Activated CD4-positive, alpha-beta T cell treated with anti-CD3 and anti-CD28 coated beads, Interleukin-2, amount 50 U/mL, for 24 hours (primary cell): ENCODE measurements at places on chromosomes 5 and 9.

- no peak for DNase-seq
Measured at GRCh38 chr5:33789567-33789957, 102.2 kb downstream of the ADAMTS12 start.

DNA sequence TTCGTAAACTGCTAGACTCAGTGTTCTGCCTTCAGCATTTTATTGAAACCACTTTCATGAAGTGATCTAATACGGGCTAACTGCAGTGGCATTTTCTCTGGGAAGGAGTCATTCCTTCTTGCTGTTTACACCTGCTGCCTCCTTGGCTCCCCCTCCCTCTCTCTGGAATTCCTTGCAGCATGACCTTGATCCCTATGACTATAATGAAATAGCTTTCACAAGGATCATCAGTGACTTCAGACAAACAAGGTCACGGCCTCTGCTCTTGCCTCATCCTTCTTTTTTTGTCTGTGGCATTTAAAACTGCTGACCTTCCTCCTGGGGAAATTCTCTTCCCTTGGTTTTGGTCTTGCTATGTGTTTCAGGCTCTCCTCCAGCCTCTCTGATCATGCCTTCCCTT, 90.2 kb downstream of the ZNF462 start:
- DNase-seq, result no peak

- DNase-seq, result no peak
Measured at GRCh38 chr9:36118201-36118600, 18.3 kb upstream of the GLIPR2 start.

- DNase-seq, result peak; percentile 34
Measured at GRCh38 chr9:38619556-38620447, 594 bp downstream of the ANKRD18A start.

- no peak for DNase-seq
Measured at GRCh38 chr9:15116130-15116580, 190.9 kb downstream of the TTC39B start.

DNA sequence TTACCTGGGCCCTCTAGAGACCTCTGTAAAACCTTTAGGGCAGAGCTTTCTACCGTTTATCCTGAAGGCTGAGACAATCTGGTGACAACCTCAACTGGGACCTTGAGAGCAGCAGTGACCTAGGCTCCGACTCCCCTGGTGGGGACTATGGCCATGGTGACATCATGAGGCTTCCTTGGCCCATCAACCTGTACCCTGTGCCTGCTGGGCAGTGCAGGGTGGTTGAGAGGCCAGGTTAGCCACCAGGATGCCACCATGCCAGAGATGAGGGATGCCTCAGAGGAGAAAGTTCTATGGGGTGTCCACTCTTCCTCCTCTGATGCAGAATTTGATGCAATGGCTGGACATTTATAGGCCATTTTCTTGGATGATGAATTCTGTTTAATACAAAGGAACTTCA, 194.8 kb downstream of the PDZD2 start:
- no peak for DNase-seq

- no peak for DNase-seq
Measured at GRCh38 chr9:88880199-88880598, 111.1 kb upstream of the S1PR3 start.

DNA sequence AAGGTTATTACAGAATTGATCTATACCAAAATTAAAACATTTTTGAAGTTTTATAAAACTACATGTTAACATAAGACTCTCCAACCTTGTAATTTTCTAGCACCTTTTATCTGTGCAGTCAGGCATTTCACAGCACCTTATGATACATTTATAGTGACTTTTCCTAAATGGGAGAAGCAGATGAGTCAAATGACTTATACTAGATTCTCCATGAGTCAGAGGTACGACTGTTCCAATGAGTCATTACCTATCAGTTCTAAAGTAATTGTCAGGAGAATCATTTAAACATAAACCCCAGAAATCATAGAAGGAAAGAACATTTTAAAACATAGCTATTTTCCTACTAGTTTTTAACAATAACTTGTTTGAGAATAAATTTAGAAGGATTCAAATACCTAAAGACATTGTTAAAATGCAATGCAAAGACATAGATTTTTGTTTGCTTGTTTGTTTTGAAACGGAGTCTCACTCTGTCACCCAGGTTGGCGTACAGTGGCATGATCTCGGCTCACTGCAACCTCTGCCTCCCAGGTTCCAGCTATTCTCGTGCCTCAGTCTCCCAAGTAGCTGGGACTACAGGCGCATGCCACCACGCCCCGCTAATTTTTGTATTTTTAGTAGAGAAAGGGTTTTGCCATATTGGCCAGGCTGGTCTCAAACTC, 34.7 kb upstream of the DMXL1 start:
- DNase-seq, result peak; percentile 13

DNA sequence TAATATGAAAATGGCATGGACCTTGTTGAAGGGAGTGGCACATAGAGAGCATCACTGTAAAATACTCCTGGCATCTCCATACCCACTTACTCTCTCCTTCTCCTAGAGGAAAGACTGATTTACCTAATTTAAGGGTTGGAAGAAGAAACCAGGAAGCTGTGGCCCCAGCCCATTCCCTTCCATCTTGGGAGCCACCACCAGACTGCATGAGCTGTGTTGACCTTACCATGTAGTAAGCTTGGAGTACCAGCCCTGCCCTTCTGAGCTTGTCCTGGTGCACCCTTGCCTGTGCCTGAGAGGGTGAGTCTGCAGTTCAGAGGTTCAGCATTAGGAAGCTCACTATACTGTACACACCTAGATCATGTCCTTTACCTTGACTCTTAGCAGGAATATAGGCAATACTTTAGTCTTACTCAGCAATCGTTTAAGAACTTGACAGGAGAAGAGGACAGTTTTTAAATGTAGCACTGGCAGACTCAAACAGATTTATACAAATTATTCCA, 35.7 kb upstream of the HMGCS1 start:
- DNase-seq, result no peak

- DNase-seq, result no peak
Measured at GRCh38 chr5:6365142-6365976, 13.0 kb downstream of the MED10 start.

- DNase-seq, result no peak
Measured at GRCh38 chr9:99966716-99967115, 60.3 kb downstream of the STX17 start.

- DNase-seq, result no peak
Measured at GRCh38 chr9:34507966-34508365, 14.8 kb downstream of the ENHO start.

DNA sequence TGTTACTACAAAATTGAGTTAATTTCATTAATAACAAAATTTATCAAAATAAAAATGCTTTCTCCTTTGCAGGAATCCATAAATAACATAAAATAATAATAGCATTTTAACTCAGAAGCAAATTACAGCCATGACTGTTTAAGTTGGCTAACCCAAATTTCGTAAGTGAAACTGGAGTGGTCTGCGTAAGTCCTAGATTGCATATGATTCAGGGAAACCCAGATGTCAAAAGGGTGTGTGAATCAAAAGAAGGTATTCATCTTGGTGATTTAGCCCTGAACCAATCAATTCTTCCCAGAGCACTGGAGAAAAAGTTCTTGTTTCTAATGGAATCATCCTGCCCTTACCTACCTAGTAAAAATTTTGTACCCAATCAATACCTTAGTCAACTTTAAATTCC, 547.6 kb downstream of the RAB3C start:
- DNase-seq, result no peak

DNA sequence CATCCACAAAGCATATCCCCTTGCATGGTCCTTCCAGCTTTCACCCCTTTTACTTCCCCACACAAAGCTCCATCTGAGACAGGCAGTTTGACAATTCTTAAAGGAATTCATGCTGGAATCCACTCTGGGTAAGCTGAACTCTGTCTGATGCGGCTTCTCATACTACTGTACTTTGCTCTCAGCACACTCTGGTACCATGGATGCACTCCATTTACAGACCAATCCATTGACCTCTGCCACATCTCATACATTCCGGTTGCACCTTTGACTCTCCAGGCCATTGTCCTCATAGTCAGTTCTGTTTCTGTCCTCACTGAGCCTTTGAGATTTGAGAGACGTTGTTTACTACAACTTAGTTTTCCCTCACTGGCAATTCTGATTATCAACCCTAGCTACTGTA, 12.2 kb downstream of the SPATA9 start:
- DNase-seq, result no peak

DNA sequence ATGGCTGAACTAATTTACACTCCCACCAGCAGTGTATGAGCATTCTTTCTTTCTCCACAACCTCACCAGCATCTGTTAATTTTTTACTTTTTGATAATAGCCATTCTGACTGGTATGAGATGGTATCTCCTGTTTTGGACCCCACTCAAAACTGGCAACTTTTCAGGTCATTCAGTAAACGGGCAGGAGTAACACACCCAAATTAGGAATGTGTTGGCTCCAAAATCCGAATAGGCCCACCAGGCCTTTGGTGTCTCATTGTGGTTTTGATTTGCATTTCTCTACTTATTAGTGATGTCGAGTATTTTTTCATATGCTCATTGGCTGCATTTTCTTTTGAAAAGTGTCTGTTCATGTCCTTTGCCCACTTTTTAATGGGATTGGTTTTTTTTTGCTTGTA, 517.1 kb downstream of the TMEM232 start:
- DNase-seq, result no peak

- DNase-seq, result no peak
Measured at GRCh38 chr5:30831605-30832004, 361.9 kb upstream of the CDH6 start.

- DNase-seq, result no peak
Measured at GRCh38 chr5:581941-582340, 30.2 kb upstream of the CEP72 start.
